ENCODE measurements at places on chromosomes 3 and 15.

GRCh38 chr3:2375376-2375775 is 276.7 kb downstream of the CNTN4 start:
- no peak for DNase-seq

- DNase-seq: no peak
These were observed 5.6 kb downstream of the CSK start for GRCh38 chr15:74787251-74788041.

DNA sequence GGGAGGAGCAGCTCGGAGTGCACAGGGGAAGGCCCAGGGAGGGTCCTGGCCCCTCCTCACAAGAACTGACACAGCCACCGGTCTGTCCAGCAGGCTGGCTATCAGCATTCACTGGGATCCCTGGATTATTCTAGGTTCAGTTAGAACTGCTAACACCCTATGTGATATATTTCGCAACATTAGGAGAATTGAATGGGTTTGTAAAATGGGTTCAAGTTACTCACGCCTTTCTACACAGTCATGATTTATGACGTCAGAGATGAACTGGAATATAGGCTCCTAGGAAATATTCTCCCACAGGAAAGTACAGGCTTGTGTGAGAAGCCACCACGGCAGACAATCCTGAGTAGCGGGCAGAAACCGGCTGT is 969 bp upstream of the BSN start:
- DNase-seq: no peak

DNA sequence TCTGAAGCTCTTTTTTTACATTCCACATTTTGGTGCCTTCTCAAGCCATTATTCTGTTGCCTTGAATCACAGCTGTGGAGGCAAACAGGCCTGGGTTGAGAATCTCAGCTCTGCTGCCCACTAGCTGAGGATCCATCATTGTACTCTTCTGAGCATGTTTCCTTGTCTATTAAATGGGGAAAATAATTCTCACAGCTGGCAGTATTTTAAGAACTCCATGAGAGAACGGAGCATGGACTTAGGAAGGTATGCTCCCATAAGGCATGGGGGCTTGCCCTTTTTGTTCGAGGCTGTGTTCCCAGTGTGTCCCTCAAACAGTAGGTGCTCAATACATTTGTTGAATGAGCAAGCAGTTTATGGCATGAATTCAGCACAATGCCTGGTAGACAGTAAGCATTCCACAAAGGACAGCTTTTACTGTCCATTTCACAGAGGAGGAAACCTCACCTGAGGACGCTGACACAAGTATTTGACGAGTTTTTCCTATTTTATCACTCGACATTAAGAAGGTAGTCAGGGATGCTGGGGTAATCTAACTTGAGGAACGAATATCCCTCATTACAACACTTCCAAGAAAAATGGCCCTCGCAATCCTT is 2.1 kb upstream of the PTPRG start:
- DNase-seq: no peak

- no peak for DNase-seq
These were observed 64.2 kb upstream of the UMPS start for GRCh38 chr3:124666067-124666466.

DNA sequence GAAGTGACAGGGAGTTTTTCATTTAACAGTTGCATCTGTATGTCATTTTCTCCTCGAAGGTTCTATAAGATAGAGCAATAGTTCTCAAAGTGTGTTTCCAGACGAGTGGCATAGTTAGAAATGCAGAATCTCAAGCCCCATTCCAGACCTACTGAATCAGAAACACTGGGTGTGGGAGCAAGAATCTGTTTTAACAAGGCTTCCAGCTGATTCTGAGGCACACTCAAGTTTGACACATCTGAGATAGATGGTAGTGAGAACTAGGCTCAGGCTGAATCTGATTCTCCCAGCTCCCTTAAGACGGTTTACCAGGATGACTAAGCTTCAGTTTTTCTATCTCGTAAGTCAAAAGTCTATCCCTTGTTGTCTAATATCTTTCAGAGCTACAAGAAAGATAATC is 159.8 kb upstream of the NUDT16 start:
- no peak for DNase-seq

DNA sequence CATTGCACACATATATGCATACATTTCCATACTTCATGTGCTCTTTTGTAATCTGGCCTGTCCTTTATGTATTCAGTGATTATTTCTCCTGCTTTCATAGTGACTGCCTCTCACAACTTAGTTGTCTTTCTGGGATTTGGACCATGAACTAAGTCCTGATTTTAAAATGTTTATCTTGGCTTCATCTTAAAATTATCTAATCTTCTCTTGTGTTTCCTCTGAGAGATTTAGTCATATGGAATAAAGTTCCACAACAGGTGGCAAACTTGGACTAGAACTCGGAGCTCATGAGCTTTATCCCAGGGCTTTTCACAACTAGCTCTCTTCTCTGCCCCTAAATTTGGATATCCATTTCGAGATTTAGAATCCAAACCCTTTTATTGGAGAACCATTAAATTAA is 44.3 kb downstream of the U2SURP start:
- DNase-seq: no peak

Data from activated CD8-positive, alpha-beta memory T cell treated with anti-CD3 and anti-CD28 coated beads for 48 hours (primary cell).